ENCODE measurements at places on chromosomes 11 and 22.

- no peaks in the 10 kb centered on the region for H3K36me3 ChIP-seq
- H3K27me3 ChIP-seq, result no peaks in the 10 kb centered on the region
- no peak overlapping the region for H3K27ac ChIP-seq
- no peaks in the 10 kb centered on the region for H3K4me1 ChIP-seq
Observed at GRCh38 chr11:76588455-76589325, 81.9 kb downstream of the LRRC32 start.

- H3K4me3 ChIP-seq, result no peak overlapping the region
- DNase-seq, result no peak
- no peak overlapping the region for H3K27ac ChIP-seq
- no peaks in the 10 kb centered on the region for H3K27me3 ChIP-seq
- no peaks in the 10 kb centered on the region for H3K4me1 ChIP-seq
Observed at GRCh38 chr11:115630214-115630613, 126.0 kb upstream of the CADM1 start.

DNA sequence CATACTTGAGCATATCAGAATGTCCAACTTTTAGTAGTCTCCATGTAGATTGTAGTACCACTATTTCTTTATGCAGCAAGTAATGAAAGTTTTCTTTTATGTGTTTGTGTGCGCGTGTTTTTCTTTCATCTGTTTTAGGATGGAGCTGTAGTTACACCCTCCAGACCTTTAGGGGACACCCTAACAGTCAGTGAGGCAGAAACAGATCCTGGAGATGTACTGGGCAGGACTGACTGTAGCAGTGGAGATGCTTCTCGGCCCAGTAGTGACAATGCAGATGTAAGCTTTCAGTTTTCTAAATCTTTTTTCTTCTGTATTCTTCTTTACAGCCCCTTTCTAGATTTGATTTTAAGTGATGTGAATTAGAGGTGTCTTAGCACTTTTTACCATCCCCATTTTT is 79.9 kb upstream of the GRIK4 start:
- H3K36me3 ChIP-seq, result no peaks in the 10 kb centered on the region
- H3K4me1 ChIP-seq, result peaks cover 1% of the 10 kb centered on the region
- no peak for DNase-seq
- no peaks in the 10 kb centered on the region for H3K27me3 ChIP-seq

- H3K36me3 ChIP-seq, result no peaks in the 10 kb centered on the region
- DNase-seq, result no peak
- H3K4me1 ChIP-seq, result no peaks in the 10 kb centered on the region
Observed at GRCh38 chr22:38104084-38104483, 6.4 kb downstream of the BAIAP2L2 start.

DNA sequence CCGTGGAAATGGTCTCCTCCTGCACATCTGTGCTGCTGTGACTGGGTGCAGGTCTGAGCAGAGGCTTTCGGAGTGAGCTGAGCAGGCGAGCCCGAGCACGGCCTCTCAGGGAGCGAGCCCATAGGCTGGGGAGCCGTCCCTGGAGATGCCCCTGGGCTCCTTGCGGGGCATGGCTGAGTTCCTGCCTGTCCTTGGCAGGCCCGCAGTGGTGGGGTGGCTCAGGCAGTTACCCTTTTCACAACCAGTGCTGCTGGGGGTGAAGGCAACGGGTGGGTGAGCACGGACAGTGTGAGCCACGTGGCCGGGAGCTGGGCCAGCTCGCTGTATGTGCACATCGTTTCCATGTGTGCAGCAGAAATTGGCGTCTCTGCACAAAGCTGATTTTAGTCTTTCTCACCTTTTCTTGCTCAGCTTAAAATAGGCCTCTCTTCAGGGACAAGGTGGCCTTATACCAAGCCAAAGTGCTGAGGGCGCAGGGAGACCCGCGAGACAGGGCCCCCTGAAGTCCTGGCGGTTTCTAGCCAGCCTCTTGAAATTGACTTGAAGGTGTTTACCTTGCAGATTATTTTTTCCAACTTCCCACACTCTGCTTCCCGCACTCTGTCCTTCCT is at the start of gene TP53AIP1:
TSS of gene TP53AIP1 (minus strand) at position 55 of the 611 bp plus-strand sequence. CDS start 5,053 bp downstream, outside the sequence.
- no peak within 1 kb of the TSS for H3K4me3 ChIP-seq
- H3K4me1 ChIP-seq, result no peaks in the 10 kb centered on the region
- DNase-seq, result no peak
- H3K27ac ChIP-seq, result no peak within 1 kb of the TSS
